ENCODE measurements at places on chromosomes 6 and 20.

- DNase-seq: peak; percentile 15
Measured at GRCh38 chr6:6564154-6564553, 24.4 kb upstream of the LY86 start.

DNA sequence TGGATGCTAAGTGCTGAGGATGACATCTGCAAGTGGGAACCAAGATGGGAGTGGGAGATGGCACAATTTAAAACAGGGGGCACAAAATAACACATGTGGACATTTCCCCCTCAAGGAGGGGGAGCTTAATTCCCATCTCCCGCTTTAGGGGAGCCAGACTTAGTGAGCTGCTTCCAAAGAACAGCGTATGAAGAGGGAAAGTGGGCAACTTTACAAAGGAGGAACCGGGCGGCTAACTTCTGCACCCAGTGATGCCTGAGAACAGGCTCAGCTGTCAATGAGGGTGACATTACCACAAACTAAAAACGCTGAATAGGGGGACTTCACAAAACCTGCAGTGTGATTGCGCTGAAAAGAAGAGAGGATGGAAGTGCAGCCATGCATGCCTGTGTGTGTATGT lies 95.5 kb upstream of the NXT1 start:
- DNase-seq: no peak

- DNase-seq: no peak
Measured at GRCh38 chr6:47844881-47845280, 63.0 kb downstream of the OPN5 start.

- DNase-seq: no peak
Measured at GRCh38 chr20:35981969-35982368, 13.6 kb downstream of the CNBD2 start.

DNA sequence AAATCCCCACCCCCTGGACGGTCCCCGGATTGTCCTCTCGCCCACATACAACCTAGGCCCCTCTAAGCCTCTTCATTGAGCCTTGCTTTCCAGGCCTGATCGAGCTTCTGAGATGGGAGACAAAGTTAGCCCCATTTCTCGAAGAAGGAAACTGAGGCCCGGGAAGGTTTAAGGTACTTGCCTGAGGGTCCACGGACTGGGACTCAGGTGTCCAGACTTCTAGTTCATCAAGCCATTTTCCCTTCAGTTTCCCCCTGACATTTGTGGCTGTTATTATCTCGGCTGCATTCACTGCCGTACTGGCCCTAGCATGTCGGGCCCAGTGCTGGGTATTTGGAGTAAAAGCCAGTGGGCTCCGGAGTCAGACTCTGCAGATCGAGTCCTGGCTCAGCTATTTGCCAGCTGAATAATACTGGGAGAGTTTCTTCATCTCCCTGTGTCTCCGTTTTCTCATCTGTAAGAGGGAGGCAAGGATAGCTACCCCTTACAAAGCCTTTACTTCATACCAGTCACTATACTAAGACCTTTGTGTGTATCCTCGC lies 633 bp downstream of the RPRD1B start:
- no peak for DNase-seq

DNA sequence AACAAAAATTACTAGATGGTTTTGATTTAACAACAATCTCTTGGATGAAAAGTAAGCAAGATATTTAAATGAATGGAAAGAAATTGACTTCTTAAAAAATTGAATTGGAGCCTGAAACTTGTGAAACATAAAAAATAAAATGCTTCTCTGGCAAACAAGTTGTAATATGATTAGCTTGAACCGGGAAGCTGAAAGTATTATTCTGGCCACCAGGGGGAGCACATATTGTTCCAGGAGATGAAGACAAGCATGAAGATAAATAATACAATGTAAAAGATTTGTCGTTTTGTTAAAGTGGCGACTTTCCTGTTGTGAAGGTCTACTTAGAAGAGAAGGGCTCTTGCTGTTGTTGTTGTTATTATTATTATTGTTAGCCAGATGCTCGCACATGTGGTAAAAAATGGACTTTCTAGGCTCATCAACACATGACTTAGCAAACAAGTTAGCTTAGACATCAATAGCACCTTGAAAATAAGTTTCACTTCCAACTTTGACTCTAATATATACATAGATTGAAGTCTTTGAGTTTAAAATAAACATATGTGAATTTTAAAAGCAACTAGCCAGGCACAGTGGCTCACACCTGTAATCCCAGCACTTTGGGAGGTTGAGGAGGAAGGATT lies 14.2 kb downstream of the PAX1 start:
- DNase-seq: peak; percentile 59

- peak; percentile 4 for DNase-seq
Measured at GRCh38 chr20:53255102-53255710, 283.0 kb downstream of the TSHZ2 start.

GRCh38 chr6:140401761-140402160 lies 1027.3 kb upstream of the CITED2 start:
- DNase-seq: no peak

GRCh38 chr20:5870568-5870981 lies 79.8 kb downstream of the TRMT6 start:
- DNase-seq: no peak

DNA sequence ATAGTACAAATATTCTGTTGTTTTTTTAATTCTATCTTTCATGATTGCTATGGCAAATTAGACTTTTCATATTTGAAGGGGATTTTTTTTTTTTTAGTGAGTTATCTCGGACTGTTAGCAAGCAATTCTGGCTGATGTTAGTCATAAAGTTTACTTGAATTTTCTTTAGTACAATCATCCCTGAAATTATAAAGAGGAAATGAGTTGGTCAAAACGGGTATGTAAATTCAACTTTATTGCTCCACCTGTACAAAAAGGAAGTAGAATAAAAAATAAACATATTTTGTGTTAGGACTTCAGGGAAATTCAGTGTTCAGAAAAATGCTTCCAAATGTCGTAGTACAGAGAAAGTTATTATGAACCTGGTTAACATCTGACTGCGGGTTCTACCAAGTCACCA lies 40.3 kb downstream of the PPP1R14C start:
- DNase-seq: no peak

DNA sequence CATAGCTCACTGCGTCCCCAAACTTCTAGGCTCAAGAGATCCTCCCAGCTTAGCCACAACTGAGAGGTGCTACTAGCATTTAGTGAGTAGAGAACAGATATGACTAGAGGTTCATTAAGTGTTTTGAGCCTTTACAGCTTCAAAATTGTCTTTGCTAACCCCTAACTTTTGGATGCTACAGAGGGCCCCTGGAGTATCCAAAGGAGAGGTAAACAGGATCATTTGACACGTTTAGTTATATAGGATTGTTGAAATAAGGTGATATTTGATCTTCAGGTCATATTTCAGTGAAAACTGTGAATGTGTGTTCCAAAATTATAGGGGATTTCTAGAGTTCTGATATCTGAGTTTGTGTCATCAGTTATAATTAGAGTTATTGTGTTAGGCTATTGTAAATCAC lies 19.2 kb upstream of the HFE start:
- no peak for DNase-seq

GRCh38 chr20:24146231-24146634 lies 157.7 kb upstream of the GGTLC1 start:
- DNase-seq: no peak

All from activated CD4-positive, alpha-beta T cell treated with anti-CD3 and anti-CD28 coated beads, Interleukin-2, Interleukin-6, amounts not matched to agents 100 ng/mL and 50 ng/mL, durations not matched to agents 16 hours and 8 hours (primary cell).